ENCODE measurements at places on chromosomes 1 and 21. TPM values are rescaled to one million over a fixed set of nuclear protein-coding genes. Genes with fewer than 3 reads are reported as not detected.

DNA sequence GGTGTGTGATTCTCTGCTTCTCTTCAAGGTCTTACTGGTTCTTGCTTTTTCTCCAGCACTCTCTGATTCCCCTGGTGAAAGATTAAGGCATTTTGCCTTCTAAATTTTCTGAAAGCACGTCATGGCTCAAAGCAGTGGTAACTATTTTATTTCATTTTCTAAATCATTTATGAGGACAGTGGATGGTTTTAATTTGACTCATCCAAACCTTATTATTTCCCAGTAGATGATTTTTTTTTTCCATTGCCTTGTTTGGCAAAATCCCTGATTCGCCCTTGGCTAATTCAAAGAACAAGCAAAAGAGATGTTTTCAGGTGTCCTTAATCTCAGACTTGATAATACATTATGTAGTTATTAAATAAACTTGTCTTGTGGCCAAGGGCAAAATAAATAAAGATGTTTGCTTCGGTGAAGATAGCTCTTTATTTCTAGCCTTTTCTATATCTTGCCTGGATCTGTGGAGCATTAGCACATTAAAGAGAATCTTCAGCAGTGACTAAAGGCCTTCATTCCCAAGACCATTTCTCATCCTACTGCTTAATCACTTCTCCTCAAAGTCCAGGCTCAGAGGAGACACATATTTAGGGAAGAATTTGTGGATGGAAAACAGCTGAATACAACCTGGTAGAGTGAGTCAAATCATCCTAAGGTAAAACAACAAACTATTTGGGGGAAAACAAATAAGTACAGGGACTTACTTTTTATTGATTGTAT, 359.8 kb downstream of the DUSP10 start:
- no peak for DNase-seq

DNA sequence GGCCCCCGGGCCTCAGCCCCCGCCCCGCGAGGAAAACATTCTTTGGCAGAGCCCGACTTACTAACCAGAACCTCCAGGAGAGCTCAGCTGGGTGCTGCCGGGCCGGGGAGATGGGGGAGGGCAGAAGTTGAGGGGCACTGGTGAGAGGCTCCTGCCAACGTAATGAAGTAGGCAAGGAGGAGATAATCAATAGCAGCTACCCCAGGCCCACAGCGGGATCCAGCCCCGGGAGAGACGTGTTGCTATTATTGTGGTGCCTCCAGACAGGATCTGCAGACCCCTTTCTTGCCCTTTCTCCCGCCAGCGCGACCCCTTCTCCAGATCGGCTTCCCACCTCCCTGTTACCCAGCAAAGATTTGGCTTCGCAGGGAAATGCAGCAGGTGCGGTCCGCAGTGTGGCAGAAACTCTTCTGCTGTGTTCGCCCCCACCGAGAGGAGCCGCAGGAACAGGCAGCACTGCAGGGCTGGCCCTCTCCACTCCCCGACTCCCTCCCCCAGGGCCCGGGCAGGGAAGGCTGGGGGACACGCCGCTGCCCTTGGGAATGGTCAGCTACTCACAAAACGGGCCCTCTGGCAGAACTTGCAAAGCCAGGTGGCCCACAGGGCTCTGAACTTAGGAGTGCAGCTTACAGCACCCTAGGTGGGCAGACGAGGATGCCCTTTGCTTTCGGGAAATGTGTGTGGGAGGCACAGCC, 1.5 kb upstream of the KCNA2 start:
- DNase-seq, result peak; percentile 22

- no peak for DNase-seq
Observed at GRCh38 chr1:2326524-2326923, 64.8 kb downstream of the MORN1 start.

GRCh38 chr1:244758708-244759107, 76.8 kb upstream of the COX20 start:
- no peak for DNase-seq

DNA sequence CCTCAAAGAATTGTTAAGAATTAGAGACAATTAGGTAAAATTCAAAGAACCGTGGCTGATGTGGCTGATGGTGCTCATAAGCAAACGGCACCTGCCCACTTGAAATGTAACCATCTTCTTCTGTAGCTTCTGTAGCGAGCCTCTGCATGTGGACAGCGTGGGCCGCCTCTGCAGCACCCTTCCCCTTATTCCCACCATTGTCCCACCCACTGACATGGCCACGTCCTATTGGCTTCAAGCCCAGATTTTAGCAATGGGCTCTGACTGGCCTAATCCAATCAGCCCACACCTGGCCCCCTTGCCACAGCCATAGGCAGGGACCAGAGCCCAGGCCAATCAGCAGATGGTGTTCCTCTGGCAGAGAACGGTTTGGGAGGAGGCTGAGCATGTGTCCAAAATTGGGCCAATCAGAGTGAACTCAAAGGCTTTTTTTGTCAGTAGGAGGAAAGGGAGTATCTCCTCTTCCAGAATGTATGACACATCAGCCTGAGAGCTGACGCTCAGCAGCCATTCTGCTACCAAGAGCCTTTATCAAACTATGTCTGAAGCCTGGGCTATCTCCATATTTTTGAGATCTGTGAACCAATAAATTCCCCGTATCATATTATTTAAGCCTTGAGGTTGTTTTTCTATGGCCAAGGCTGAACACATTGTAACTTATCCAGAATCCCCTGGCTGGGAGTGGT, 518.5 kb downstream of the SMYD3 start:
- no peak for DNase-seq

DNA sequence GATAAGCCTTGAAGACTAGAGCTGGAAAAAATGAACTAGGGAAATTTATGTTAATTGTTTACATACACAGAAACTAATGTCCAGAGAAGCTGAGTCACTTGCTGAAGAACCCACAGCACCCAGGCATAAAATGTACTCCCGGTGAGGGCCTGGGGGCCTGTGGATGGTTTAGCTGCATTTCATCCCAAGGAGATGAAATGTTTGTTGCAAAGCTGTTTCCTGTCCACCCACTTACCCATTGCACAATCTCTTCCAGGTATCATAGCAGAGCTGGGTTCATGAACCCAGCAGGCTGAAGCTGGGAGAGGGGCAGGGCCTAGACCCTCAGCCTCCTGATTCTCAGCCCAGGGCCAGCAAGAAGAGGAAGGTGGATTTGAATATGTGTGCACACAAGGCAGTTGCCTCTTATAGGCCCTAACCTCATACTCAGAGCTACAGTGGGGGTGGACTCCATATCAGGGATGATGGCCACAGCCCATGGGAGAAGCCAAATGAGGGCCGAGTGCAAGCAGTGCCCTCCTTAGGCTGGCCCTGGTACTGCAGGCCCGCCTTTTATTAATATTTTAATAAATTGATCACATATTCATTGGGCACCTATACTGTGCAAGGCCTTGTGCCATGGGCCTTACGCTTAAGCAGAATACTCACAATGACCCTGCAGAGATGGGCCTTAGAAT, 110.8 kb downstream of the LACTBL1 start:
- peak; percentile 62 for DNase-seq

- no peak for DNase-seq
Observed at GRCh38 chr1:26049531-26050247, 3.8 kb upstream of the SLC30A2 start.

- DNase-seq, result no peak
Observed at GRCh38 chr1:240763771-240764170, 151.8 kb upstream of the GREM2 start.

GRCh38 chr1:222370913-222371675, 176.8 kb downstream of the HHIPL2 start:
- no peak for DNase-seq

- DNase-seq, result no peak
Observed at GRCh38 chr1:77487631-77488030, 194.8 kb downstream of the ZZZ3 start.

- DNase-seq, result peak; percentile 22
Observed at GRCh38 chr1:232628335-232629249, 1.3 kb downstream of the SIPA1L2 start.

DNA sequence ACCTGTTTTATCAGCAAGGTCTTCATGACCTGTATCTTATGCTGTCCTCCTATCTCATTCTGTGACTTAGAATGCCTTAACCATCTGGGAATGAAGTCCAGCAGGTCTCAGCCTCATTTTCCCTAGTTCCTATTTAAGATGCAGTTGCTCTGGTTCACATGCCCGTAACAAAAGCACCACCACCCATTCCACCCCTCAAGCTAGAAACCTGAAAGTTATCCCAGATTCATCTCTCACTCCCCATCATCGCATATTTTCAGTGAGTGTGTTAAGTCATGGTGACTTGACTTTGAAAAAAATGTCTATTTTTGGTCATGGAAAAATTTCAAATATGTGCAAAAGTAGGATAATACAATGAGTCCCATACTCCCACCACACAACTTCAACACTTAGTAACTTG, 11.7 kb downstream of the HMGN2 start:
- no peak for DNase-seq

ESPN gene
- total RNA-seq, result 404 TPM

UMODL1 gene
- 7.8 TPM for total RNA-seq

OLFML2B gene
- total RNA-seq, result 40.4 TPM

MAP10 gene
- total RNA-seq, result 9.1 TPM

All from testis (tissue), 5 donors.